Fibroblast of villous mesenchyme (primary cell): ENCODE measurements at places on chromosomes 11 and 22.

- no peak for DNase-seq
Observed at GRCh38 chr11:61957021-61957770, 7.0 kb downstream of the BEST1 start.

DNA sequence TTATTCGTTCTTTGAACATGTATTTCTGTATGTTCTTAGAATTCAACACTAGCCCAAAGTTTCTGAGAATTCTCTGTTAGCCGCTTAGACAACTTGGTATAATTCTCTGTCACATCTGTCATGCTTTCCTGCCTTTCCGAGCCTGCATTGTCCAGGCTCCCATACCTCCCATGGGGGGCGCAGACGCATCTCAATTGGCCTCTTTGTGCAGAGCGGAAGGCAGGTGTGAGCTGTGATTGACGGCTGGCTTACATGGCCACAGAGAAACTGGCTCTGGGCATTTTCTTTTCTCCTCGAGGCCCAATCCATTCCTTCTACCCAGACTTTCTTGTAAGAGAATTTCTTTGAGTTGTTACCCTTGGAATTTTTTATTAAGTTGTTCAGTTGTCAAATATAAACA, 132.7 kb upstream of the SESN3 start:
- no peak for DNase-seq

DNA sequence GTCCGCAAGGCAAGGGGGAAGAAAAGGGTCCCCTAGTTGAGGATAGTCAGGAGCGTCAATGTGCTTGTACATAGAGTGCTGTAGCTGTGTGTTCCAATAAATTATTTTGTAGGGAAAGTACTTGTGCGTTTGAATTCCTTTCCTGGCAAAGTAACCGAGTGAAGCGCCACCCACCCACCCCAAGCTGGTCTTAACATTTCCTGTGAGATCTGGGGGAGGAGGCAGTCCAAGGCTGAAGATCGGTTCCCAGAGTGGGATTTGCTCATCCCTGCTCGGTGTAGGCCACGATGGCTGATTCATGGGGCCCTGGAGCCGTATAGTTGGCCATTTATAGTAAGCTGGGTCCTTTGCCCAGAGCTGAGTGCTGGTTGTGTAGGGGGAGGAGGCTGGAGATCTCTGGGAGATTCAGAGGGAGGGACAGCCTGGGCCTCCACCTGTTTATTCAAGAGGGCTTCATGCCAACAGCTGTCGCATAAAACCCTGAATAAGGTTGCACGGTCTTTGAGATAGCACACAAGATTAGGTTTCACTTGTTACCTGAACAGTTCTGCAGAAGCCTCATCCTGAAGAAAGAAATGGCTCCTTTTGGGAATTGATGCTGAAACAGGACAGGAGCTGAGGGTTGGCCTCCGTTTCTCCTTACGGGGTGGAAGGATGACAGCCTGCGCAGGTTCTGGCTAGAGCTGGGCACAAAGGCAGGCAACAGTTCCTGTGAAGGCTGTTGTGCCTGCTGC, 2.4 kb downstream of the ATF4 start:
- peak; percentile 52 for DNase-seq

DNA sequence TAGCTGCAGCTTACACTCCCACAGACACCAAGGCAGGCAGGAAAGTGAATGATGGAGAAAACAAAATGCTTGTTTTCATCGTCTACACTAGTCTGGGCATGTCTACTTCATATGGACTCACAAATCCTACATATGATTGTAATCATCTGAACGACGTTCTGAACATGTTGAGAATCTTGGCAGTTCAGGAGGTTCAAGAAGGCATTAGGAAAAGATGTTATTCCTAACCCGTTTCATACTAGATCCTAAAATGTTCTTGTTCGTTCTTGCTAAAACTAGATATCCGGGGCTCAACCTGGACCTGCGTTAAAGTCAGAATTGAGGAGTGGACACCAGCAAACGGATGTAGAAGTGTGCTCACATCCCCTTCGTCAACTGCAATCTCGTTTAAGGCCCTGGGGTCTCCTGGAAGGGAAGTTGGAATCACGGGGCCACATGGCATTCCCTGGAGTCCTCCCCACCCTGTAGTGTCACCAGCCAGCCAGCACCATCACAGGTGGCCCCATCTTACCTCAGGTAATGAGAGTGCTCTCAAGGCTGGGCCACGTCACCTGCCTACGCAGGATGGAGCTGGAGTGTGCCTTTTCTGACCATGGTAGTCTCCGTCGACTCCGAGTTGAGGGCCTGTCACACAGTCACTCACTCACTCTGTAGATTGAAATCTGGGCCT, 37.3 kb downstream of the C11orf58 start:
- no peak for DNase-seq

DNA sequence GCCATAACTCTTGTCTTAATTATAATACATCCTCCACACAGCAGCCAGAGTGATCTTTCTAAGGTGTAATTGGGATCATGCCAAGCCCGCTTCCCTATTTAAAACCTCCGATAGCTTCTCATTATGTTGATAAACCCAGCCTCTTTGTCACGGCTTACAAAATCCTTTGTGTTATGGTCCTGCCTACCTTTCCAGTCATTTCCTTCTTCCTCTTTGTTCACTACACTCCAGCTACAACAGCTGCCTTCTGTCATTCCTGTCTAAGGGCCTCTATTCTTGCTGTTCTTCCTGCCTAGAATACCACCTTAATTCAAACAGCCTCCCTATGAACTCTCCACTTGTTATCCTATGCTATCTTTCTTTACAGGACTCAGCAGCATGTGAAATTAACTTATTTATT, 70.6 kb upstream of the CAPRIN1 start:
- DNase-seq: no peak

DNA sequence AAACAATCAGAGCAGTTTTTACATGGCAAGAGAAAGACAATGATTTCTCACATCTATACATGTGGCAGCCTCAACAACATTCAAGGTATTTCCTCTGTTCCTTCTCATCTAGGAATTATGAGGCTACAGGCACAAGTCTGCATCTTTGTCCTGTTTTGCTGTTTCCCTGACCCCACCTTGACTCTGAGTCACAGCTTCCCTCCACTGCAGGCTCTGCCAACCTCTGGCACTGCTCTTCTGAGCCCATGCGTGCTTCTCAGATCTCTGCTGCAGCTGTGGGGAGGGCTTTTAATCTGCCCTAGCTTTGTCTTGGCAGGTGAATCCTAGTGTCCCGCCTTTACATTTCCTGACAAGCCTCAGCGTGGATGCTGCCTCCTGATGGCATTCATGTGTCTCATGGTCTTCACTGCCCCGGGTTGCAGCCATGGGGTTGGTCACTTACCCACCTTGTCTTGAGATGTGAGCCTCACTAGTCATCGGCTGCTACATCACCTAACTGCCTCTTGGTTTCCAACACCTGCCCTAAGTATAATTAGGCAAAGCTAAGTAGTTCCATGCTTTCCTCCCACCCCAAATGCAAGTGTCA, 578.5 kb downstream of the TBC1D22A start:
- no peak for DNase-seq

DNA sequence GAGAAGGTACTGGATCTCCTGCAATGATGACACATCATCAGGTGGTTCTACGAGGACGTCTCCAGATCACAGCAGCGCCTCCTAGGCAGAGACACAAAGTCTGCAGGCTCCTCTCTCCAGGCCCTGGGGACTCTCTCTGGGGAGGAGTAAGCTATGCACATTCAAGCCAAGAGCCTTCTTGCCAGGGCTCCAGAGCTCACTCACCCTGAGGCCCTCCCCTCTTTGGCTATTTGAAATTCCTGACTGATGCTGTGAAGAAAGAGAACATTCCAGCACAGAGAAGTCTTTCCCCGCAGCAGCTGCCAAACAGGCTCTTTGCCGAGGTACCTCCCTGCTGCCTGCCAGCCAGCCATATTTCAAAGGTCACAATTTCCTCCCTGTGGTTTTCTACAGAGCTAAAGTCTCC, 204.9 kb downstream of the CSNK2A3 start:
- peak; percentile 61 for DNase-seq

- peak; percentile 94 for DNase-seq
Observed at GRCh38 chr22:44309137-44309536, 3.6 kb downstream of the SHISAL1 start.

- DNase-seq: no peak
Observed at GRCh38 chr11:6724013-6724412, 40.9 kb upstream of the MRPL17 start.

DNA sequence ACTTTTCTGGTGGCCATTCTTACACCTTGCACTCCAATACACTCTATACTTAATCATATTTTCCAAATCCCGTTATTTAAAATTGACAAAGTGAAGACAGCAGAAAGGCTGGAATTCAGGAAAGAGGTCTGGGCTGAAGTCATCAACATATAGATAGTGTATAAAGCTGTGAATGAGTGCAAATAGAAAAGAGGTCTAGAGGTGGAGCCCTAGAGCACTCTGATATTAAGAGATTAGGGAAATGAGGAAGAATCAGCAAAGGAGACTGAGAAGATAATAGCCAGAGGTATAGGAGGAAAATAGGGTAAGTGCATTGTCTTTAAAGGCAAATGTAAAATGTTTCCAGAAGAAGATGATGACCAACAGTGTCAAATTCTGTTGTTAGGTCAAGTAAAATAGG, 7.9 kb downstream of the CTR9 start:
- DNase-seq: no peak

DNA sequence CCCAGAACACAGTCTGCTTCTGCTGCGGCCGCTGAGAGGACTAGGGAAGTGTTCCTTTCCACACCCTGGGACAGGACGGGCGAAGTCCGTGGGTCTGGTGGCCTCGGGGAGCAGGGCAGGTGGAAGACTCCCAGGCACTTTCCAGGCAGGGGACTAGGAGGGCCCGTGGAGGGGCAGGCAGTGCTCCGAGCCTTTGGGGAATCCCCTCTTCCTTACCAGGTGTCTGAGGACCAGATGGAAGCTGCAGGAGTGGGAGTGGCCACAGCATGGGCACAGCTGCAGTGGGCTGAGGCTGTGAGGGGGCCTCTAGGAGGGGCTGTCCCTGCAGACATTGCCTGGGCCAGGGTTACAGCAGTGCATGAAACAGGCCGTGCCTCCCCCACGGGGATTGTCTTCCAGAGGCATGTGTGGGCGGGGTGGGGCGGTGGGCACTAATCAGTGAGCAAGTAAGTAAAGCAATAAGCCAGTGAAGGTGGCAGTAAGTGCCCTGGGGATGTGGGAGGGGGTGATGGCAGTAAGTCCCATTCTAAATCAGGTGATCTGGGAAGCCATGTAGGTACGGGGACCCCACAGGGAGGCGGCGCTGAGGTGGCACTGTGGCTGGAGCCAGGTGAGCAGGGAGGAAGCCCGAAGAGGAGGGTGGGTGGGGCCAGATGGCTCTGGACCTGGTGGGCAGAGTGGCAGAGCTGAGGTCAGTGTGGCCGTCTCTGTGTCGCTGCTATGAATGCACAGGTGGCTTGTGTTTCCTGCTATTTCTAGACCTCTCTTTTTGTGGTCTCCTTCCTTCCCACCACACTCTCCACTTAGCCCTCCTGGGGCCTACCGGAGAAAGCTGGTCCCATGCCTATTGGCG, 66.4 kb downstream of the CTTN start:
- DNase-seq: no peak

- DNase-seq: no peak
Observed at GRCh38 chr11:44573333-44573732, 7.9 kb downstream of the CD82 start.

GRCh38 chr11:24623121-24623520, 126.3 kb downstream of the LUZP2 start:
- peak; percentile 3 for DNase-seq

- DNase-seq: no peak
Observed at GRCh38 chr11:75063741-75064314, 32.8 kb downstream of the OR2AT4 start.

- DNase-seq: no peak
Observed at GRCh38 chr11:82049199-82049598, 684.5 kb downstream of the FAM181B start.

GRCh38 chr11:128713595-128713994, 19.7 kb downstream of the FLI1 start:
- DNase-seq: no peak

DNA sequence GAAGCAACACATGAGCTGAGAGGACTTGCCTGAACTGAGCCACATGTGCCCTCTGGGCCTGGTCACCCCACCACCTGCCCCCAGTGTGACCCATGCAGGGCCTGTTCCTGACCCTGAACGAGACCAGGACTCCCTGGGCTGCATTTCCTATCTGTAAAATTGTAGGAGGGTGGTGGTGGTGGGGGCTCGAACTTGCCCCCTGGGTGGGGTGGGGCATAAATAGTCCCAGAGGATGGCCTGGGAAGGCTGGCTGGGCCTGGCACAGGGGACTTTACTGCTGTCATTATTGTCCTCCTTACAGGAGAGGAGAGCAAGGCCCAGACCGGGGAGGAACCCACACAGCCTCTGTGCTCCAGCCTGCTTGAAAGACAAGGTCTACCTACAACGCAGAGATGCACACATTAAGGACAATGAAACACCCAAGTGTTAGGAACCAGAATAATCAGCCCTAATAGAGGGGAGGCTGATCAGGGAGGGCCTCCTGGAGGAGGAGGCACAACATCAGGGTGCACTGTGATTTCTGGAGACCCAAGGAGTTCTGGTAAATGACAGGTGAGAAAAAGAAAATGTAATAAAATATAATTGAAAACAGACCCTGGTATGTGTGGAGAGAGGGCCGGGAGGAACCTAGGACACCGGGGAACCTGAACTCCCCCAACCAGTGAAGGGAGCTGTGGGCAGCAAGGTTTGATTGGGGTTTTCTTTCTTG, 2.8 kb upstream of the AIFM3 start:
- no peak for DNase-seq

DNA sequence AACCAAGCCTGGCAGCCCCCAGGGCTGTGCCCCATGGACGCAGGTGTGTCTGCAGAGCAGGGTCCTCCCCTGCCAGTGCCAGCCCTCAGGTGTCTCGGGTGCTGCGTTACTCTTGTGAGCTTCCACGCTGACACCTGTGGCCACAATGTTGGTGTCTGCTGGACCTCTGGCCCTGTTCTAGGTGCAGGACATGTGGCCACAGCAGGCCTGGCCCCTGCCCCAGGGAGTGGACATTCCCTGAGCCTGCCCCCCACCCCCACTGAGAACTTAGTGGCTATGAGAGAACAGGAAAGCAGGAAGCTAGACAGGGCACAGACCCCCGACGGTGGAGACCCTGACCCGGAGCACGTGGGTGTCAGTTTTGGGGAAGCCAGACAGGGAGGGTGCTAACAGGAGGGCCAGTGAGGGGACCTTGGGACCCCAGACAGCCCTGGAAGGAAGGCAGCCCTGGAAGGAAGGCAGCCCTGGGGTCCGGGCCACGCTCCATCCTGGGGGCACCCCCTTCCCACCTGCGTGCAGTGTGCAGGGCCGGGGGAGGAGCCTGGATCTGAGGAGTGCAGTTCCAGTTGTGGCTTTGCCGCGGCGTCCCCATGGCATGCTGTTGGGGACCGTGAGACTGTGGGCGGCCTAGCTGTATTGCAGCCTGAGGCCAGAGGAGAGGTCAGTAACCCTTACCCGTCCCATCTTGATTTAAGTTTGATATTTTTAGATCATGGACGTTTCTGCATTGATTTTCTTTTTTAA, 43.9 kb upstream of the PPARA start:
- DNase-seq: no peak
